ENCODE measurements at places on chromosomes 2 and 18.

- DNase-seq, result no peak
These were observed 131.9 kb upstream of the EML6 start for GRCh38 chr2:54591551-54591950.

DNA sequence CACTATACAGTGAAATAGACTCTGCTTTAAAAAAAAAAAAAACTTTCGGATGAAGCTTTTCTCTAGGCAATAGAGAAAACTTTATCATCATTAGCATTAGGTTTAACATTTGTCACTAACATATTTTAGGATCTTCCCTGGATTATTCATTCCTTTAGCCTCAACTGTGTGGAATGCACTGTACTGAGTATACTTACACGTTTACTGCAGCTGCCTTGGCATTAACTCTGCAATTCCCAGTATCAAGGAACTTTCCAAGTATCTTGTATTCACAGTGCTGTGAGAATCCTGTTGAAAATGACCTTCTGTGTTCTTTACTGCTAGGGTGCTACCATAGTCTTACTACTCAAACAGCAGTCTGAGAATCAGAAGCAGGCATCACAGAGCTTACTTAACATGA is 328.2 kb upstream of the COL3A1 start:
- no peak for DNase-seq

DNA sequence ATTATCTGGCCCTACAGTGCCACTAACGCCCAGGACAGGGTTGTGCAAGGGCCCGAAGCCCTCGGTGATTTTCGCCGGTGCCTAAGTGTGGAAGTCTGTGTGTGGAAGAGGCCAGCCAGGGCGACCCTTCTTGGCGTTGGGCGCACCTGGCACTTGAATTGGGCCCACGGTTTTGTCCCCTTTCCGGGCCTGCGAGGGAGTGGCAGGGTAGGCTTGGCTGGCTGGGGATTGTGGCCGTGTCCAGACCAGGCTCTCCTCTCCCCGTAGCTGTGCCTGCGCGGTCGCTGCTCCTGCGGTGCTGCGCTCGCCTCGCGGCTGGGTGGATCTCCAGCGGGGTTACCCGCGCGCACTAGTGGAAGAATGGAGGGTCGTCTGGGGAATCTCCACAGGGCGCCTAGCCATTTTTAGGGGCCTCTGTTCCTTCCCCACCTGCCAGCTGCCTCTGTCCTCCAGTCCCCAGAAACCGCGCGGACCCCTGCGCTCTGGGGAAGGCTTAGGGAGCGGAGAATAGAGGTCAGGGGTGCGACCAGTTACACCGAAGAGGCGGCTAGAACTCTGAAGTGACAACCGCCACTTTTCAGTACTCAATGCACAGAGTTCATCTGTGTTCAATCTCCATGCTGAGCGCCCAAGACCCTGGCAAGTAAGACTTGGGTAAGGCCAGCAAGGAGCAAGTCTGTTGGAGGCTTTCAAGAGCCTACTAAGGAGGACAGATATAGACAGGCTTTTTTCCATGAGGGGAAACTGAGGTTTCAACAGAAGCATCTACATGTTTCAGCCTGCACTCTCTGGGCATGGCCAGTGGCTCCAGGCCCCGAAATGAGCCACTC is 16.0 kb downstream of the EVX2 start:
- DNase-seq, result no peak

GRCh38 chr2:102018823-102019445 is 27.2 kb downstream of the IL1R2 start:
- no peak for DNase-seq

DNA sequence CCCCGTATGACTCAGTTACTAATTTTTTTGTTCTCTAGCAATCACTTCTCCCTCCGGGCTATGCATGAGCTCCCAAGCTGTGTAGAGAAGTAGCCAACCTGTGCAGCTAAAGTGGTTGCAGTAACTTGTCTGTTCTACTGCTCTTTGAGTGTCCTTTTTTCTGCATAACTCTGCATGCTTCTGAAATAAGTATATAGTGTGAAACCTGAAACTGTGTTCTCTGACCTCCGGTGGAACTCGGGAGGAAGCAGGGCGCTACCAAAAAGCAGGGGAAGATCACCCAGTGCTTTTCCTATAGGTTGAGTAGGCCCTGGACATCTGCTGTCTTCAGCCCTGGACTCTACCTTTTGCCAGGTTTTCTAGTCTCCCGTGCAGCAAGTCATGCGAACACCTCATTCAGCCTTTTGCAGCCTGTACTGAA is 47.8 kb downstream of the PHLPP1 start:
- no peak for DNase-seq

DNA sequence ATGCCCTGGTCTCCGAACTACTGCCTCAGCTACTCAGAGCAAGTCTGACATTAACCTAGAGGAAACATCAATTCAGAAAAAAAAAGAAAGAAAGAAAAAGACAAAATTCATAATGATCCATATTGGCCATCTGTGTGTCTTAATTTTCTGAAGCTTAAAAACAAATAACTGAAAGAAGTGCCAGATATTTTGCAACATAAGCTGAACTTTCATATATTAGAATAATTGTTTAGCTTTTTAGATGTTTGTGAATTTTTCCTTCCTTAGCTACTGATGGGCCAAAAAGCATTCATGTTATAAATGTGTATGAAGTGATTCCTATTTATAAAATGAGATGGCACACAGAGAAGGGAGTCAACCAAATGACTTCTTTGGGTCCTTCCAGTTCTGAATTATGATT is 555.0 kb upstream of the CHAC2 start:
- no peak for DNase-seq

- no peak for DNase-seq
These were observed 63.4 kb downstream of the BMP10 start for GRCh38 chr2:68807821-68808266.

GRCh38 chr2:19809206-19809605 is 92.6 kb downstream of the TTC32 start:
- no peak for DNase-seq

- no peak for DNase-seq
These were observed 46.7 kb downstream of the KLF7 start for GRCh38 chr2:207119048-207119447.

DNA sequence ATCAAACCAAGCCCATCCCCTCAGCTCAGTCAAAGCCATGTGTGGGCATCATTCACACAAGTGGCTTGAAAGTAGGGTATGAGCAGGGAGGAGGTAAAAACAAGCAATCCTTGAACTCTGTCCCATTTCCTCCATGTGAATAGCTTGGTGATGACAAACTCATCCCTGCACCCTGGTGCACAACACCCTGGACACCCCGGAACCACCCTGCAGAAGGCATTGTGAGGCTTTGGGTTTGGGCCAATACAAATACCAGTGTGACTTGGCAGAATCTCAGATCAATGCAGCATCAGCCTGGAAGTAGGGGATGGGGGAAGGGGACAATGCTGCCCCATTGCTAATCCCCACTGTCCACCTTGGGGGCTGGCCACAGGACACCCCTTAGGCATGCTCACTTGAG is 28.6 kb downstream of the TGFA start:
- no peak for DNase-seq

DNA sequence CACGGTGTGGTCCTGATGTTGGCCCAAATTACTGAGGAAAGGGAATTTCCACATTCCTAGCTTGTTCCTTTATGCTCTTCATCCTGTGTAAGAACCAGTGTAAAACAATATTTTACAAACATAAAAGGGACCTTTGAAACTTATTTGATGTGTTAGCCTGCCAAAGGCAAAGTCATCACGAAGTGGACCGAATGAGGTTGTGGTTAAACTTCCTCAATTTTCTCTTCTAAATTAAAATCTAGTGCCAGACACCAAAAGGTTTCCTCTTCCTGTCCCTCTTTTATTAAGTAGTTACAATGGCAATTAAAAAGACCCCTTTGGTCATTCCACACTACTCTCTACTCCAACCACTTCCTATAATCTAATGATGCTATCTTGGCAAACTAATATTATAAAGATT is 279.8 kb downstream of the AFF3 start:
- no peak for DNase-seq

- DNase-seq, result peak; percentile 82
These were observed 8.1 kb downstream of the LBH start for GRCh38 chr2:30239308-30239985.

- no peak for DNase-seq
These were observed 179.7 kb downstream of the HAUS1 start for GRCh38 chr18:46283895-46284295.

DNA sequence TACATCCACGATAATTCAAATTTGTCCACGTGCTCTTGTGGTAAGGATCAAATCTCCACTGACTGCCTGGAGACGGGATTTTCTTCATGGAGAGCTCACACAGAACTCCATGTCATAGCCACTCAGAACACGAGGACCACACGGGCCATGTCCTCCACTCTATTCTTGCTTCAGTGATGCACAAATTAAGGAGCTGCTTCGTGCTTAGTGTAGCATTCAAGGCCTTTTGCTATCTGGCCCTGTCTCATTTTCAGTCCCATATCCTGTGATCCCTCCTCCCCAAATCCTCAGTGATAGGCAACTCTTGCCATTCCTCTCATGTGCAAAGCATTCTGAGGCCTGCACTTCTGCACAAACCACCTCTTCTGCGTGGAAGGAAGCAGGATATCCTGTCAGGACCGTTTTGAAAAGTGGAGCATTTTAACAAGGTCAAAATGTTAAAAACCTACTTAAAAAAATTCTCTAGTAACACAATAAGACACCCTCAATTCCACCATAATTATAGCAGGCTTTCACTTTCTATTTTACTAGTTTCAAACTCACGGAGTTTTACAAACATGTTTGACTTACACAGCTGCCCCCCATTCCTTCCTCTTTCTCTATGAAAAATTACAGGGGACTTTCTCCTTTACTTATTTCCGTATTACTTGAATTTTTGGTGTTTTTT is 35.2 kb downstream of the ST3GAL5 start:
- peak; percentile 62 for DNase-seq

GRCh38 chr18:6614952-6615351 is 114.6 kb upstream of the ARHGAP28 start:
- DNase-seq, result no peak

- peak; percentile 28 for DNase-seq
These were observed 426.7 kb upstream of the SMIM21 start for GRCh38 chr18:75854174-75854573.

DNA sequence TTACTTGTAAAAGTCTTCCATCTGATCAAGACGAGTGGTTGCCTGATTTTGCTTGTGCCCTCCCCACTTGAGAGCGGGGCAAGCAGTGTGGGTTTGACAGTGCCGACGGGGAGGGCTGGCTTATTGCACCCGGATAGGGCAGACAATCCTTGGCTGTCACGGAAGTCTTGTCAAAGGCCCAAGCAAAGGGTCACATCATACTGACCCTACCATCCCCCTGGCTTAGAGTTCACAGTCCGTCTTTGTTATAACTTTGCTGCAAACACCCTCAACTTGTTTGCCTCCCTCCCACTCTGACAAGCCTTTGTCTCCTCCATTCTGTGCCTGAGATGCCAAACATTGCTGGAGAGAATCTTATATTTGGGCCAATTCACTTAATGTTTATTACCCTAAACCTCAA is 165.9 kb upstream of the MSH6 start:
- no peak for DNase-seq

DNA sequence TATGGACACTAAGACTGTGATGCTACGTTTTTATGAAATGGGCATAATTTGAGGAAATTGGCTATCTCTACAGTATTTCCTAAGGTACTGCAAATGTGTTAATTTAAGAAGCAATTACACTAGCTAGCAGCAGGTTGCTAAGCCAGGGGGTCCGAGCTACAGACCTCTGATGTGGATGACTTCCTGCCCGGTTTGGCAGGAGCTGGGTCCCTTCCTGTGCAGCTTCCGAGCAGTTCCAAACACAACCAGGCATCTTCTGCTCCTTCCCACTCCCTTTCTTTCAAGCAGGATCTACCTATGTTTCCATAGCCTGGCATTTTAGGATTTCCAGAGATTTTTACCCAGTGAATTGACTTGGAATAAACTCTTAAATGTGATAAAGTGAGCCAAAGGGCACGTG is 55.7 kb downstream of the SCN2A start:
- DNase-seq, result no peak

DNA sequence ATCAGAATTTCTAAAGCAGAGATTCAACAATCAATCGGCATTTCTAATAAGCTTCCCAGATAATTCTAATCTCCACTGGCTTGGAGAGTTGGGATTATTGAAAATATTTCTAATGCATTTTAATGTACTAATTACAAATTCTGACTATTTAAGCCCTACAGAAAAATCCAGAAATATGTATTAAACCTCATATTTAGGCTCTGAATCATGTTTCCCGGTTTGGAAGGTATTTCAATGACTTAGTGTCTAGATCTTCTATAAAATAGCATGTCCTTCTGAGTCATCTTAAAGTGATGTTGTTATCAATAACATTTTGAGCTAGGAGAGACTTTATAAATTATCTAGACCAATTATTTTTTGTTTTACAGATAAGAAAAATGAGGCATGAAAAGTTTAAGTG is 258.8 kb upstream of the NRXN1 start:
- DNase-seq, result no peak

- DNase-seq, result no peak
These were observed 104.0 kb upstream of the REV1 start for GRCh38 chr2:99593692-99594427.

- no peak for DNase-seq
These were observed 30.2 kb downstream of the GLI2 start for GRCh38 chr2:120765678-120766469.

GRCh38 chr2:33443274-33443829 is 33.1 kb upstream of the RASGRP3 start:
- DNase-seq, result no peak

- no peak for DNase-seq
These were observed 126.7 kb downstream of the DDX1 start for GRCh38 chr2:15718103-15718943.

DNA sequence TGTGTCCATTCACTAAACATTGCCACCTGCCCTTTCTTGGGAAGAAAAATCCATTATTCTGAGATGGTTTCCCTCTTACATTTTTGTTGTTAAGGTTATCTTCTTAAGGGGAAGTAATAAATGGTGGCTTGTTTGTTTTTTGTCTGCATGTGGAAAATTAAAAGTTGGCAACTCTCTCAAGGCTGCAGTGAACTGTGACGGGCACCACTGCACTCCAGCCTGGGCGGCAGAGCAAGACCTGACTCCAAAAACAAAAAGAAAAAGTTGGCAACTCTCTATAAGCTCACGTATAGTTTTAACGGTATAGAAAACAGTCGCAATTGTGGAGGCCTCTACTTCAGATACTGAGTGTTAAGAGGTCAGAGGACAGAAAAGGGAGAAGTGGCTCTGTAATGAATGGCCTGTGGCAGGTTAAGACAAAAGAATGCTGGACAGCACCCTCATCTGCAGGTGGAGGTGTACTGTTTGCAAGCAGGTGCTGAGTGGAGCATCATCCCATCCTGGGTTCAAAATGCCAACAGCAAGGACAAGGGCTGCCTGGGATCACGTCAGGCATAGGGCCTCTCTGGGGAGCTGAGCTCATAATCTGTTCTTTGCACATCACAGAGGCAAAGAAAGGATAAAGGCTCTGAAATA is 16.7 kb downstream of the L3MBTL4 start:
- DNase-seq, result no peak

GRCh38 chr2:211176514-211177141 is 620.2 kb downstream of the CPS1 start:
- no peak for DNase-seq

DNA sequence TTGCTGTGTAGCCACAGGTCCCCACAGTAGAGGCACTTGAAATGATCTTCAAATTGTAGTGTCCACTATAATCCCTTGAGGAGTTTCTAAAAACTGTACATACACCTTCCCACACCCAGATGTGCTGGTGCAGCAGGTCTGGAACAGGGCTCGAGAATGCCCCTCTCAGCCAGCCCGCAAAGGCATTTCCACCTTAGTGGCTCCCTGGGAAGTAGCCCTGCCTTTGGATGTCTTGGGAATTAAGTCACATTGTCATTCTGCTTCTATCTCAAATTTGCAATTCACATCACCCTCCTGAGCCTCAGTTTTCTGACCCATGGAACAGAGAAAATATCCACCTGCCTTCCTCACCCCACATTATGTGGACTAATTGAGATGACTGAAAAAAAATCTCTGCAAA is 44.3 kb upstream of the TCF7L1 start:
- no peak for DNase-seq
